Stimulated activated CD8-positive, alpha-beta memory T cell treated with anti-CD3 and anti-CD28 coated beads, Interleukin-7, amount 100 ng/mL, for 48 hours (primary cell): ENCODE measurements at places on chromosomes 6 and 20.

- DNase-seq, result no peak
These were observed 5.1 kb upstream of the TUBB1 start for GRCh38 chr20:59013959-59014608.

DNA sequence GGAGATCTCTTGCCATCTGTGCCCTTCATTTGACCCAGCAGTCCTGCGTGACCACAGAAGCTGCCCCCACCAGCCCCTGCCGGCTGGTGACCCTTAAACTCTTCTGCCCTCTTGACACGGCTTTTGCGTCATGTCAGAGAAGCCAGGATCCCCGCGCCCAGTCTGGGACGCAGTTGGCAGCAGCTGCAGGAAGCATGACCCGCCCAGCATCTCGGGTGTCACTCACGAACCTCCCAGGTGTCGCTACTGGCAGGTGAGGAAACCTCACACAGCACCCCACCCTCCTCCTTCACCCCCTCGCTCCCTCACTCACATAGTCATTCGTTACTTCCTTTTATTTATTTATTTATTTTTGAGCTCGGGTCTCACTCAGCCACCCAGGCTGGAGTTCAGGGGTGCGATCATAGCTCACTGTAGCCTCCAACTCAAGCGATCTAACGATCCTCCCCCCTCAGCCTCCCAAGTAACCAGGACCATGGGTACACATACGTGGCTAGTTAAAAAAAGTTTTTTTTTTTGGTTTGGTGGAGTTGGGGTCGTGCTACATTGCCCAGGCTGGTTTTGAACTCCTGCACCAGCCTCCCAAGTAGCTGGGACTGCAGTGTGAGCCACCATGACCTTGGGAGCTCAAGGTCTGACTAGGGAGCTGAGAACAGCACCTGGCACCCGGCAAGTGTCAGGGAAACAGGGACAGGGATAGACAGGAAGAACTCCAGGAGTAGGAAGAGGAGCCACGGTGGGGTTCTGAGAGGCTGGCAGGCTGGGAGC is 14.1 kb upstream of the SPDEF start:
- no peak for DNase-seq

DNA sequence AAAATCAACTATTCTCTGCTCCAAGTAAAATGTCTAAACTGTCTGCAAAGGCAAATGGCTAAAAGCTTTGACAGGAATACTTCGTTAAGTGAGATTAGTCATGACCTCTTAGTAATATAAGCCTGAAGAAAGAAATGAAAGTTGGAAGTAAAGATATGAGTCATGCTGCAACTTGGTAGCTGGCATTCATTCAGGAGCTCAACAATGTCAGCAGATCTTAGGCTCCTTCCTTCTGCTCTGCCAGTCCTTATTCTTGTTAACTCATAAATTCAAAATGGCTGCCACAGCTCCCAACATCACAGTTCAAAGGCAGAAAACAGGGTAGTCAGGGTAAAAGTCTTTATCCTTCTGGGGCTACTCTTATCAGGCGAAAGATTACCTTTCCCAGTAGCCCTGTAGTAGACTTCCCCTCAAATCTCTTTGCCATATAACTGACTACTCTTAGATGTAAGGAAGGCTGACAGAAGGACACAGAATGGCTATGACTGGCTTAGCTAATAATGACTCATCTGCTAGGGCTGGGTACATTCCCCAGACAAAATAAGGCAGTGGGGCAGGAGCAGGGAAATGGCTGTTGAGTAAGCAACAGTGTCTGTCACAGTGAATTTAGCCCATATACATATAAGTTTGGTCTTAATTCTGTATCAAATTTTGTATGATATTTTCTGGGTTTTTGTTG is 24.4 kb upstream of the C6orf62 start:
- DNase-seq, result no peak

- DNase-seq, result no peak
These were observed 12.1 kb upstream of the ATXN1 start for GRCh38 chr6:16773362-16773761.

DNA sequence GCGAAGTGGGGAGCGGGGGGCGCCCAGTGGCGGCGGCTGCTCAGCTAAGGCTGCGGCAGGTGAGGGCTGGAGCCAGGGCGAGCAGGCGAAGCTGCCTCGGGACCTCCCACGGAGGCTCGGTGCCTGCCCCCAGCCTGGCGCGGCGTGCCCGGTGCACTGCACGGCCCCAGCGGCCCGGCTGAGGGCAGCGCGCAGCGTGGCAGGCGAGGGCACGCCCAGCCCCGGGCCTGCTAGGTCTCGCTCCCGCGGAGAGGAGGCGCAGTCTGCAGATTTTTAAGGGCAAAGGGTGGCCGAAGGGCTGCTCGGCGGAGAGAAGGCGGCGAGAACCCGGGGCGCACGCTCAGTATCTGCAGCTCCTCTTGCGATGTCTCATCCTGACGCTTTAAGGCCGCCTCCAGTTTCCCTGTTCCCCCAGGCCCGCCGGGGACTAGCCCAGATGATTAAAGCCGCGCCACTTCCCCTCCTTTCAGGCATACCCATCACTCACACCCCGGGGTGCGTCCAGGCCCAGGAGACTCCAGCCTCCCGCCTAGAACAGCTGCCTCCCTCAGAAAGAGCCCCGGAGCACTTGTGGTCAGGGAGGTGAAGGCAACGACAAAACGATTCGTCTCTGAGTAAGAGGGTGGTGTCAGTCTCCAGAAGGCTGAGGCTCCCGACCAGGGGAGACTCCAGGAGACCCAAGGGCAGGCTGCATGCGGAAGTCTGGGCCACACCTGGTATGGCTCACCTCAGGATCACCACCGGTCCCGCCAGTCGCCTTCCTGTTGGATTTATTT is at the start of gene FERMT1:
Gene FERMT1, minus strand, starts transcription at position 158 of the 776 bp plus-strand sequence. CDS start 3,476 bp downstream, outside the sequence.
- DNase-seq, result no peak

DNA sequence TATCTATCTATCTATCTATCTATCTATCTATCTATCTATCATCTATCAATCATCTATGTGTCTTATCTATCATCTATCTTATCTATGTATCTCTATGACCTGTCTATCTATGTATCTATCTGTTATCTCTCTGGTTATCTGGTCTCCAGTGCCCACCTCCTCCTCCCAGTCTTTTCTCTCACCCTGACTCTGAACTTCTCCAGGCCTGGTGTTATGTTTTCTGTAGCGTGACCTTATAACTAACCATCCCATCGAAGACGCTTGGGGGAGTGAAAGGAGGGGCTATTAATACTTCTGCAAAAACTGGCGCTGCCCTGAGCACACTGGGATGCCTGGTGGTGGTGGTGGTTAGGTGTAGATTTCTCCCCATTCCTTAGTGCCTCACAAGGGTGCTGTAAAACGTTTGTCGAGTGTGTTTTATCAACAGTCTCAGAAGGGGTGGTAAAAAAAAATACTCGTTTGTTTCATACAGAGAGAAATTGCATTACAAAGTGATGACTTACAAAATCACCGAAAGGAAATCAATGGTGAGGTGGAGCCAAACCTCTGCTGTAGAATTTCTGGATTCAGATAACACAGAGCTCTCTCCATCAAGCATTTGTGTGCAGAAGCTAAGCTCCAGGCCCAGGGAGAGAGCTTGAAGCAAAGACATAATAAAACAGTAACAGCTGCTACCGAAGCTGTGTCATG is 156.2 kb downstream of the BCAS1 start:
- DNase-seq, result no peak

DNA sequence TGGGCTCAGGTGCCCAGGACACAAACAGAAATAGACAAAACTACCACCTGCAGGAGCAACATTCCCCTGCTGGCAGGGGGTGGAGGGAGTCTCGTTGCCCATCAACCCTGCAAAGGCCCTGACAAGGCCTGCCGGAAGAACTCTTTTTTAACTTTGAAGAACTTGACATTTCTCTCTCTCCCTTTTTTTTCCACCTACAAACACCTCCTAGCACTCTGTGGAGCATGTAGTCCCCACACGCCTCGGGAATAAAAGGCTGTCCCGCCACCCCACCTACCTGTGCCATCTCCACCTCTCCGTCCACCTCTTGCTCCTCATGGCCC is 54.8 kb downstream of the GNAS-AS1 start:
- no peak for DNase-seq

GRCh38 chr20:36744764-36745191 is 1.1 kb downstream of the NDRG3 start:
- no peak for DNase-seq

GRCh38 chr6:14862845-14863244 is 383.0 kb upstream of the JARID2 start:
- no peak for DNase-seq

DNA sequence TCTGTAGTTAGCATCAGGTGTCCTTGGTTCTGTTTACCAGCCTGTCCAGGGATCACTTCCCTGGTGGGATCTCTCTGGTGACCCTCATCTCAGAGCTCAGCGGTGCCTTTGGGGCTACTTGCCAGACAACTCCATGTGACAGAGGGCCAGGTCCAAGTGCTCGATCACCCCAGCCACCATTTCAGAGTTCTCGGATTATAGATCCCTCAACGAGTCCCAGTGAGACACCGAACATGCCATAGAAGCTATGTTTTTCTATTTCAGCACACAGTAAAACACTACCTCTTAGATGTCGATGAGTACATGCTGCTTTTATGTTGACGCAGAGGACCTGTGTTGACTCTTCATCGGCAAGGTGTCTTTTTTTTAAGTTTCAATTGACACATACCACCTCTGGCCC is 170.1 kb upstream of the AKAP12 start:
- DNase-seq, result no peak

DNA sequence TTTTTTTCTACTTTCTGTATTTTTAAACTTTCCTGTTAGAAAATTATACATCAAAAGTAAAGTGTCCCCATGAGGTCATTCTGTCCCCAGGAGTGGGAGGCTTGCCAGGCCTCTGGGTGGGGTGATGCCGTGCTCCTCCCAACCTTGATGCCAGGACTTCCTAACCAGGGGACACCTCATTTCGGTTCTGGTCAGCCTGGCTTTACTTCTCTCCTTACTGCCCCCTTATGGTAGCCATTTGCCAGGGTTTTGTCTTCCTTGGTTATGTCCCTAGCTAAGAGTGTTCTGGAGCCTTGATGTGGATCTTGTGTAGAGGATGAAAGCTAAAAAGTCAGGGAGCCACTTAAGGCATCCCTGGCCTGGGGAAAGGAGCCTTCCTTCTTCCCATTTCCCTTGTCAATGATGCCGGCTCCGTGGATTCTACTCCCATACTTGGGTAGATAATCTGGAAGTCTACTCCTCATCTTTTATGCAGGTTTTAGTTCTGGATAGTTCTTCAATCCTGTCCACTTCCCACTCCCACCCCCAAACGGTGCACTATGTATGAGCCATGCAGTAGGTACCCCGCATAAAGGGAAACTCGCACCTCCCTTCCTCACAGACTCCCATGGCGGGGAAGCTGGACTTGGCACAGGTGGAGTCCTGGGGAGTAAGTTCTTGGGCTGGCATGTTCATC is 164.1 kb upstream of the SALL4 start:
- peak; percentile 1 for DNase-seq
